ENCODE measurements at places on chromosomes 4 and X.

GRCh38 chr4:80685214-80685613 is 345.3 kb upstream of the BMP3 start:
- no peak for DNase-seq

GRCh38 chr4:172716291-172716690 is 452.3 kb upstream of the GALNT7 start:
- no peak for DNase-seq

GRCh38 chr4:53605783-53606182 is 14.5 kb upstream of the LNX1 start:
- DNase-seq: no peak

DNA sequence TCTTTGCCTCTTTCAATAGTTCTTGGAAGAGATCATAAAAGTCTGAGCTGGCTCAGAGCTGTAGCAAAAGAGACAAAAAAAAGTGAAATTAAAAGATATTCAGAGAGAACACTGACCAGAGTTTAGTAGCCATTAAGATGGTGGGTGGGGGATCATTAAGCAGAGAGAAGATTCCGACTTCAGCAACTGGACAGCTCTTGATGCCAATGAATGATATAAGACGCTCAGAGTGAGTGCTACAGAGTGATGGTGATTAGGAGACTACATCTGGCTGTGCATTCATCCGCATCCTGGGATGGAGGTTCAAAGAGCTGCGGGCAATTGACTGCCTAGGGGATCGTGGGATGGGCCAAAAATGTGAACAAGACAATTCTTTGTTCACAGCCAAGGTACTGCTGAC is 178.5 kb downstream of the PACRGL start:
- no peak for DNase-seq

DNA sequence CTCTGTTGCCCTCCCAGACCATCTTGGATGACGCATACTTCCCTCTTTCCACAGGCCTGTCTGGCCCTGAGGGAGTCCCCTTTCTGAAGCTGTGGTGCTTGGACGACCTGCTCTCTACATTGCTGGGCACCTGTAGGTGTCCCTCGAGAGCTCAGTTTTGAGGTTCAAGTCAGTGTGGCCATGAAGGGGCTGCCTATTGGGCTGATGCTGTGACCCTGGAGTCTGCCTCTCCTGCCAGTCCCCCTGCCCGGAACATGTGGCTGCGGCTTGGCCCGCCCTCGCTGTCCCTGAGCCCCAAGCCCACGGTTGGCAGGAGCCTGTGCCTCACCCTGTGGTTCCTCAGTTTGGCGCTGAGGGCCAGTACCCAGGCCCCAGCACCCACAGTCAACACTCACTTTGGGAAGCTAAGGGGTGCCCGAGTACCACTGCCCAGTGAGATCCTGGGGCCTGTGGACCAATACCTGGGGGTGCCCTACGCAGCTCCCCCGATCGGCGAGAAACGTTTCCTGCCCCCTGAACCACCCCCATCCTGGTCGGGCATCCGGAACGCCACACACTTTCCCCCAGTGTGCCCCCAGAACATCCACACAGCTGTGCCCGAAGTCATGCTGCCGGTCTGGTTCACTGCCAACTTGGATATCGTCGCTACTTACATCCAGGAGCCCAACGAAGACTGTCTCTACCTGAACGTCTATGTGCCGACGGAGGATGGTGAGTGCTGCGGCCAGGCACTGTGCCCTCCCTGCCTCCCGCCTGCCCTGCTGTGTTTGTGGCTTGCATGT is 3.0 kb downstream of the NLGN3 start:
- DNase-seq: no peak

- no peak for DNase-seq
Measured at GRCh38 chr4:168247603-168248002, 70.9 kb downstream of the DDX60 start.

DNA sequence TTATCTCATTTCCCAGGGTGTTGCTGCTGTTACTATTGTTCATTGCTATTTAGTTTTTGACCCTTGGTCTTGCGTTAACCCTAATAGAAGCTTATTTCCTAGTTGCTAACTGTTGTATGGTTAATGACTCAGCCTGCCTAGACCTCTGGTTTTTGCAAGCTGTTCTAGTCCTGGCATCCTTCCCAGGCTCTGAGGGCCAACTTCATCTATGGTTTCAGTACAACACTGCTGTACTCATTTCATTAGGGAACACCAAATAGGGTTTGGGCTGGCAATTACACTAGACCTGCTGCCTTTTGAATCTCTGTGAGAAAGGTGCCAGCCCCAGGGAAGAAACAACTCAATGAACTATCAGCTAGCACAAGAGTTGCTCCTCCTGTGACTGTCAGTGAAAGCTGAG is 59.6 kb downstream of the DCX start:
- DNase-seq: no peak

GRCh38 chrX:12922599-12922919 is 16.1 kb downstream of the TLR8 start:
- no peak for DNase-seq

DNA sequence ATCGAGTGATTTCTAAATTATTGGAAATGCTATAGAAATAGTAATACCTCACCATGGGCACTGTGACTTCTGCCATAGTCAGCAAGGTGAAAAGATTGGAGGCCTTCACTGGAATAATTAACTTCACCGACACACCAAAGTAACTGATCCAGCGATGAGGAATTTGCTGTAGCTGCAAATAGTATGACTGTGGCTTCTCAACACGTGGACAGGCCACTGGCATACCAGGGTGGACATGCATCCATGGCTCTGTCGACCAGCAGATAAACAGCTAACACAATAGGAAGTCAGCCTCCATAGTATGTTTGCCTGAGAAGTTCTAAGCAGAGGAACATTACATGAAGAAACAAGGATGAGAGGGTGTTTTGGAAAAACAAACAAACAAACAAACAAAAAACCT is 10.9 kb upstream of the FAT4 start:
- DNase-seq: no peak

GRCh38 chr4:186887291-186887700 is 163.6 kb upstream of the FAT1 start:
- no peak for DNase-seq

DNA sequence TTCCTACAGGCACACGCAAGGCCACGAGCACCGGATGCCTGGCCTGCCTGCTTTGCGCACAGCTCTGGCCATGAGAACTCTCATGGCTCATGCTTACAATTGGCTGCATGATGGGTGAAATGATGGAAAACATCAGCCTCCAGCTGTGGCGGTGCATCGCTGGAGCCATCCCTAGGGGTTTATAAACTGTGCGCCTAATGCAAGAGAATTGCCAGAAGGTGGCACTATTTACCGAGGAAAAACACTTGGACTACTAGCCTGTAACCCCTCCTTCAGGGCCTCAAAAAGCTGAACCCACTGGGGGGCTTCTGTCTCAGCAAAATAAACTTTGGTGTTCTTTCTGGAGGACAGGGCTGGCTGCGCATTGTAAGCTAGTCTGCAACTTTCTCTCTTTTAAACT is 51.9 kb downstream of the PHKA2 start:
- DNase-seq: no peak

DNA sequence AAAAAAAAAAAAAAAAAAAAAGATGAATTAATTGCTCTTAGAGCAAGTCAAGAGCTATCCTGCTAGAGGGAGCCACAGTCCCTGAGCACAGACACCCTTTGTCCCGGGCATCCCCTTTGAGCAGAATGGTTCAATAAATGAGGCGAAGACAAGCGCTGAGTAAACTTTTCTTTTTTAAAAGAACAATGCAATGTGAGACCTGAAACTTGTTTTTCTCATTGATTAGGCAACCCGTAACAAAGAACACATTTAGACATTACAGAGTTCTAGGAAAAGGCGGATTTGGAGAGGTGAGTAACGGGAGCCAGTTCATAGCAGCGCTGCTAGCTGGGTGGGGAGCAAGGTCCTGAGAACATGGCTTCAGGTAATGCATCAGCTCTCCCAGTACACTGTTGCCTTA is 46.1 kb downstream of the GRK4 start:
- no peak for DNase-seq

DNA sequence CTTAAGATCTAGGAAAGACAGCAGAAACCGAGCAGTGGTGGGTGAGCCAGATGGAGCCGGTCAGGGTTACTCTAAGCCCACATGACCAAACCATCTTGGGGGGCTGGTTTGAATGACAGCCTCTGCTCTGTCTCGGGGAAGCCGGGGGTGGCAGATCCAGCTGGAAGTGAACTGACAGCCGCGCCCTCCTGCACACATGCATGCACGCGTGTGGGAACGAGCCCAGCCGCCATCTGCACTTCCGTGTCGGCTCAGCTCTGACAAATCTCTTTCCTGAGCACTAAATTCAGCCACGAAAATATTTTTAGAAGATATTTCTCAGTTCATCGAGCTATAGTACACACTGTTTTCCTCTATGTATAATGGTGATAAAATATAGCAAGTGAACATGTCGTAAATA is 115.5 kb downstream of the DCTD start:
- DNase-seq: no peak

DNA sequence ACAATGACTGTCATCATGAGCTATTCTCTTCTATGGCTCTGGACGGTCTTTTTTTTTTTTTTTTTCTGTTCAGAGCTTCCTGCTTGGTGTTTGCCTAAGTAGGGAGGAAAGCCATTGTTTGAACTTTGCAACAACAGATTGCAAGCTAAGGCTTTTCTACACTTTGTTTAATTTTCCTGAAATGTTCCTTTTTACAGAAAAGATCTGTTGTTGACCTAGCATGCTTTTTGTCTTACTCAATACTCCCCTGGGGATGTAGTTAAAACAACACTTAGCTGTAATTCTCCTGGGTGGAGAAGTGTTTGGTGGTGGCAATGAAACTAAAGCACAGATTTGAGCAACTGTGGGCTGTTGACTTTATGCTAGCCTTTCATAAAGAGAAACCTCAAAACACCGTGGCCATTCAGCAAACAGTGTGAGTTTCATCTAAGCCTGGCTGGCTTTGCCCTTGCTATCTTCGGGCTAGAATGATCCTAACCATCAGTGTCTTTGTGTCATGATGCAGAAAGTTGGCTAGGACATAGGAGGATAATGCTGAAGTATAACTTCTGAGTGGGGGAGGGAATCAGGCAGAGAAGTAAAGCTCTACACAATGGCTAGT is 110.5 kb downstream of the ANXA3 start:
- DNase-seq: no peak

DNA sequence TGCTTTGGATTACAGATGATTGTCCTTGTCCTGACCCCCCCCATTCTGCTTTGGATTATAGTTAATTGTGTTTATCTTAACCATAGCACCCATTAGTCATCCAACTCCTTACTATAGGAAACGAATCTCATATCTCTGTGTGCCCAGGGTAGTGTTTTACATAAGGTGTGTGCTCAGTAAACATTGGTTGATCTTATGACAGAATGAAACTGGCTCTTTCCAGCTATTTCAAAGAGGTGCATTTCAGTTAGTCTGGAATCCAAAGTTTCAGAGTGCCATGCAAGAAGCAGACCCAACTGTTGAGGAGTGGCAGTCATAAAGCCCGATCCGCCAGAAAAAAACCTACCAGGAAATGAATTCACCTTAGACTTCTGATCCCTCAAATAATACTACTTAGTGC is 14.7 kb downstream of the TRIM2 start:
- DNase-seq: no peak

DNA sequence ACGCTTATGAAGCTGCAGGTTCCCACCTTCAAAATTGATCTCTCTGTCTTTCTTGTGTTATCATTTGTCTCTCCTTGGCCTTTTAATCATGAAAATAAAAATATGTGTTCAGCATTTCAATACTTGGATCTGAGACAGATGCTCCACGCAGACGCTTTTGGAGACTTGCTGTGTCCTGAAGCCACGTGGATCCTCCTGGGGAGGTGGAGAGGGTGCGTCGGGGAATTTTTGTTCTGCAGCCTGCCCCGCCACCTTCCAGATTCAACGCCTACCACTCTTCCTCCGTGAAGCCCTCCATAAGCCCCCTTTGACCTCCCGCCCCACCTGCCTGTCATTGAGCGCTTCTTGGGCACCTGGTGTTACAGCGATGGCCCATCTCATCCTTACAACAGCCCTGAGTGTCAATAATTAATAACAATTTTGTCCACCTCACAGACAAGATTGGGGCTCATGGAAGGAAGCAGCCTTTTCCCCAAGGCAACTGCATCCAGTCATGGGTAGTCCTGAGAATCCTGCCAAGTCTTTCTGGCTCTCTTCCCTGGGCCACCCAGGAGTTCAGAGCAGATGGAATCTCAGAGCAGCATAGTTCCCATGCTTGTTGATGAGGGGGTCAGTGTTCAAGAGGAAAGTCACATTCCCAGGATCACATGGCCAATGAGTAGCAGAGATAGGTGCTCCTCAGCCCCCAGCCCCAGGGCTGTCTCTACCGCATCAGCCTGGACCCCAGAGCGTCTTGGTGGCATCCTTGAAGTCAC is 172.6 kb upstream of the PSAPL1 start:
- DNase-seq: no peak

DNA sequence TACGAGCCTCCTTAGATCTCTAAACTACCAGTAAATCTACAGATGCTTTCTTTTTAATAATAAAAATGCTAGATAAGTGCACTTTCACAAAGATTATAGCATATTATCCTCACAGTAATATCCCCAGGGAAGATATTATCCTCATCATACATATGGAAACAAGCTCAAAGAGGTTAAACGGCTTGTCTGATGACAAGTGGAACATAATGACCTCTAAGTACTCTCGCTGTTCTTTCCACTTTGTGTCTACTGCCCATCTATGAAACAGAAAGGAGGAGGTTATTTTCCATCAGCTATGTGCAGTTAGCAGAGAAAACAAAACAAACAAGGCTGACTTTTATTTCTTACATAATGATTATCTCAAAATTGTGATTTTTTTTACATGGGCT is 42.8 kb upstream of the PRDM8 start:
- DNase-seq: no peak

GRCh38 chr4:114082348-114082747 is 102.9 kb upstream of the ARSJ start:
- DNase-seq: no peak

DNA sequence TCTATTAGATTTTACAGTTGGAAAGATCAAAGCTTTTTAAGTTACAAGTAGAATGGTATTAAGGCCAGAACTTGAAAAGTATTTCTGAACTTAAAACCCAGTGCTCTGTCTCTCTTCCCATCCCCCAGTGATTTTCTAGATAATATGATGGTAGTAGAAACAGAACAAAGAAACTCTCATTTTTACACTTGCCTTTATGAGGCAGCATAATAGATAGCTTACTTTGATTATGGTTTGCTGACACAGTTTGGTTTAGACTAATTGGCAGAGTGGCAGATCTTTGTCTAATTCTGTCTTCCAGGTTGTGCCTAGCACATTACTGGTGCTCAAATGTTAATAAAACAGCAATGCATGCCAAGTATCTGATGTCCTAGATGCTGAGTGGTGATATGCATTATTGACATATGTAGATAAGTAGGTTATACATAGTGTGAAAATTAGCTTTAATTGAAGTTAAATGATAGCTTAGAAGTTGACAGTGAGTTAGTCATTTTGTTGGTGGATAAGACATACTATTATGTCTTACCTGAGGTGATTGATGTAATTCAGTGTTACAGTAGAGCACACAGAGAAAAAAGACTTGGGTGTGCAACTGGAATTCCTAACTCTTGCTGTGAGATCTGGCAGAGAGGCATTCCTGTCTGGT is 4.3 kb upstream of the RAPGEF2 start:
- no peak for DNase-seq
